ENCODE measurements at places on chromosomes 1 and 21.

DNA sequence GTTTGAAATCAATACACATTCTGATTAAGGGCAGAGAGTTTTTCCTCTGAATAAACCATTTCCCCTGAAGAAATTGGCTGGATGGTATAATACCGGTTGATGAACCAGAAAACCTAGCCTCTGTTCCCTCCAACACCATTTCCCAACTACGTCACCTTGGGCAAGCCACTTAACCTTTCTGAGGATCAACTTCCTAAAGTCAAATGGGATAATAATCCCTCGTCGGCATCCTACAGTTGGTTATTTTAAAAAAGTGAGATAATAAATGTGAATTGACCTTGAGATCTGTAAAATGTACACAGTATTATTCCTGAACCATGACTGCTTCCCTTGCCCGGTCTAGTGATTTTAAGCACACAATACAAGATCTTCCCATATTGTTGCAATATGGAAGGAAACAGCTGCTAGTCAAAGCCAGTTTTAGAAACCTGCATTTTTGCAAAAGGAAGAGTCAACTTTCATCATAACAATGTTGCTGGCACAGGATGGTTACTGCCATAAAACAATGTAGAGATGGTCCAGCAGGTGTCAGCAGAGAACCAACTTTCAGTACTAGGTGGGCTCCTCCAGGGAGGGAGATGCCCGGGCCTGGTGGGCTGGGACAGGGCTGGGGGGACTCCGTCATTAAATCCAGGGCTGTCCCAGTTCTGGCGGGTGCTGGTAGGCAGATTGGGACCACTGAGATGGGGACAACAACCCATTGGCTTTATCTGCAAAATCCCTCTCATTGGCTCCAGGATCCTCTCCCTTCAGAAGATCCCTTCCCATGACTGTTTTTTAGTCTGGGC is 5.2 kb upstream of the HLX start:
- no peak for DNase-seq

DNA sequence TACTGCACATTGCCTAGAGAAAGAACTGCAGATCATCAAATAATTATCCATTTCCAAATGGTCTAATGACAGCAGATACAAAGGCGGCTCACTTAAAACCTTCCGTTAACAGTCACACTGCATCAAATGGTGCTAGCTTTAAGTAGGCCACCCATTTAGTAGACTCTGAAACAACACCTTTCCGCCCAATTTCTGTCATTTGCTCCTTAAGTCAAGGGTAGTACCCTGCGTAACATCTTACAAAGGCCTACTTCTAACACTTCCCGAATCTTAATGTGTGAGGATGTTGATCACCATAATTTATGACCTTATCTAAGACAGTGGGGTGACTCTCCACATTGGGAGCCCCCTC is 692 bp upstream of the RALGPS2 start:
- no peak for DNase-seq

- DNase-seq, result no peak
These were observed 1530.9 kb upstream of the TPTE start for GRCh38 chr21:8990326-8991087.

DNA sequence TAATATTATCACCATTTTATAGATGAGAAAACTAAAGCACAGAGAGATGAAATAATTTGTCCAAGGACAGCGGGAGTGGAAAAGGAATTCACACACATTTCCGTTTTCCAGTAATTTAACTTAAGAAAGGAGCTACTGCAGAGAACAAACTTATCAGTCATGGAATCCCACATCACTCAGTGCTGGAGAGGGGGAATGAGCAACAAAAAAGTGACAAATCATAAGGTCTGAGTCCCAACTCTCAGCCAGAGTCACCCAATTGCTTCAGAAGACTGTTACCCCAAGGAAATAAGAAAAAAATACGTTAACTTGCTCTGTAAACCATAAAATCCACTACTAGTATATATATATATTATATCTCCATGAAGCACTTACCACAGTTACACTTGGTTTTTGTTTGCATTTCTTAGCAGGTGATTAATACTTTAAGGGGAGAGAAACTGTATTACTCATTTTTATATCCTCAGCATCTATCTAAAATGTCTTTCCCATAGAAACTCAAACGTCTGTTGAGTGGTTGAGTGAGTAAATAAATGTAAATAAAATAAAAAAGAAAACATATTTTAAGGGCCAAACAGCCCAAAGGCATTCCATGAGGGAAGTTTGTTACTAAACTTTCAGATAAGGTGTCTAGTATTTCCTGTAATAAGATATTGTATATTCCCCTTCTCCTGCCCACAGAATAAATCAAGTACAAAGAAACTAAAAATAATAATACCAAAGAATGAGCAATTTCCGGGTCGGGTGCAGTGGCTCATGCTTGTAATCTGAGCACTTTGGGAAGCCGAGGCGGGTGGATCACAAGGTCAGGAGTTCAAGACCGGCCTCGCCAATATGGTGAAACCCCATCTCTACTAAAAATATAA is 76.8 kb downstream of the SLC45A1 start:
- DNase-seq, result no peak

GRCh38 chr1:18731591-18732235 is 101.1 kb downstream of the PAX7 start:
- no peak for DNase-seq

DNA sequence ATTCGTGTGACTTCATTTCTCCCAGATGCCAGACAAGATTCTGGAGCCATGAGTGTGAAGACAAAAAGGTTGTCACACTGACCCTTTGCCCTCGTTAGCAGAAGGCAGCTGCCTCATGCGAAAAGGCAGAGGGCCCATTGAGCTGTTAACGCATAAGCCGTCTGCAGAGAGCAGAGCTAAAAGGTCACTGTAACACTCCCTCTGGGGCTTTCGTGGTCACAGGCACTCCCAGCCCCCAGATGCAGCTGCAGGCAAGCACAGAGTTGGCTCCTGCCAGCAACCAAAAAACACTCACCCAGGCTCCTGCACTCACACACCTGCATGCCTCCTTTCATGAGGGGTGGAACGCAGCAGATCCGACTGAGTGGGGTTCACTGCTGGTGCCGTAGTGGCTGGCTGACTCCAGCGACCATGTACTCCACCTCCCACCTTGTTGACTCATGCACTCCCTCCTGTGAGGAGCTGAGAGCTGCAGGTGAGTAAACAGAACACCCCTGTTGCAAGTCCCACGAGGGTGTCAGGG is 287.5 kb downstream of the SMYD3 start:
- no peak for DNase-seq

DNA sequence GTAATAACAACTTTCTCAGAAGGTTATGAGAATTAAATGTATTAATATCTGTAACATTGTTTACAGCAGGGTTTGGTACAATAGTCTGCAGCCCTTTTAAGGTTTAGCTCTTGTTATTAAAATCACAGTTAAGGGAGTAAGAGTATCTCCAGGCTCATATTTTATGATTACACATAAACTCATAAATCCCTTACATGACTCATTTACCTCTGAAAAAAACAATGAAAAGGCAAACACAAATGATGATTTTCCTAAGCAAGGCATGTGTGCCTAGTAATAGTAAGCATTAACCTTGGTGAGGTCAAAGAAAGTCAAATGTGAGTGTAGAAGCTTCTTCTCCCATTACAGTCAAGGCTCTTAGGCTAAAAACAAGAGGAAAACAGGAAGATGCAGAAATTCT is 84.5 kb upstream of the ADGRL4 start:
- no peak for DNase-seq

- DNase-seq, result no peak
These were observed 14.9 kb downstream of the ETS2 start for GRCh38 chr21:38820471-38821239.

GRCh38 chr1:115139381-115139780 is 50.1 kb upstream of the TSPAN2 start:
- no peak for DNase-seq

GRCh38 chr1:192620071-192620635 is 15.8 kb upstream of the RGS13 start:
- no peak for DNase-seq

DNA sequence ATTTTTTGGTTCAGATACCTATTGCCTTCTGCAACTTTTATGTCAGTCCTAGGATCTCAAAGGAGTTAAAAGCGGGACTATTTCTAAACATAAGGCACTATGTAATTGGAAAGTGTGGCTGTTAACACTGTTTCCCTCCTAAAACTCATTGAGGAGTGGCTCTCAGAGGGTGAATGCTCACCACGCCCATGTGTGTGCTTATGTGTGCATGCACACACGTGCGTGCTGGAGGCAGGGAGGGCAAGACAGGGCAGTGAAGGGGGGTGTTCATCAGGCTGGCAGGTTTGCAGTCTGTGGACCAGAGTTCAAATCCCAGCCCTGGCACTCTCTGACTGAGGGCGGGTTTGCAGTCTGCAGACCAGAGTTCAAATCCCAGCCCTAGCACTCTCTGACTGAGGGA is 22.4 kb downstream of the KCNAB2 start:
- no peak for DNase-seq

Data from amygdala (tissue), 56 donors.